ENCODE measurements at places on chromosomes 5 and 9.
A peak's percentile ranks its signal among the peaks of the same experiment; 100 is the strongest.

DNA sequence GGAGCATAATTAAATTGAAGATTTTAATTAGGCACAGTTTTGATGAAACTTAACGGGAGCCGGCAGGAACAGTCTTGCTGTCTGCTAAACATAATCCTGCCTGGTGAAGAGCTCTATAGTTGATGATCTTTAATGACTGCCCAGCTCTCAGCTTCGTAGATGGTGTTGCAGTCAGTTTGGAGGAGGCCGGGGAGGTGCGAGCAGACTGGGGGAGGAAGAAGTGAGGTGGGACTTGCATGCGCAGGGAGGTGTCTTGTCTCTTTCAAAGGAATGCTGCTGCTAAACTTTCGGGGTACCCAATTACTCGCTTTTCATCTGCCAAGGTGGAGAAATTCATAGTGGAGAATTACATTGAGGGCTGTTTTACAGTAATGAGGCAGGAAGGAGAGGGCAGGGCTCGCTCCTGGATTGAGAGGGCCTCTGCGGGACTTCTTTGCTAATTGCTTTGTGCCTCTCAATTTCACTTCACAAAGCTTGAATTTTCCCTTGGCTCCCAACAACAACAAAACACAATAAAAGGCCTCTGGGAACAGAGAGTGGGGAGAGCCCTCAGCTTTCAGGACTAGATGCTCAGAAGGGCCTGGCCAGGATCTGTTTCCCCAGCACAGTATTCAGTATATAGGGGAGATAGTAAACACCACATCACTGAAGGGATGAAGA is 257.9 kb upstream of the ADRA1B start:
- no peaks in the 10 kb centered on the region for H3K36me3 ChIP-seq
- no peak overlapping the region for H3K4me3 ChIP-seq
- no peak for DNase-seq

GRCh38 chr5:76473661-76474060 is 70.6 kb downstream of the IQGAP2 start:
- peaks cover 83% of the 10 kb centered on the region for H3K4me1 ChIP-seq
- no peaks in the 10 kb centered on the region for H3K36me3 ChIP-seq
- H3K27ac ChIP-seq, result peak overlapping the region; percentile 77
- no peak for DNase-seq

DNA sequence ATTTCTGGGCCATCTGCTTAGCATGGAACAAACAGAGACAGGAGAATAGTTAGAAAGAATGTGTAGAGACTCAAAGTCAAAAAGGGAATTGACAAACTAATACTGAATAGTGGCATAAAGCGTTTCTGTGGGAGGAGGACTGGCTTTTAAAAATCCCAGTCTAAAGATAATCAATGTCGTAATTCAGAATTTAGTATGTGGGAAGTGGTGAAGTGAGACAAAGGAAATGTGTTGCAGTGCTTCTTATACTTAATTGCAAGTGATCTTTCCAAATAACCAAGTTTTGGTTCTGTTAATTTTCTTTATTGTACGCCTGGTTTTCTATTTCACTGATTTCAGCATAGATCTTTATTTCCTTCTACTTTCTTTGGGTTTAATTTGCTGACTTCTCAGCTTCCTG is 133.2 kb downstream of the ENTREP1 start:
- no peaks in the 10 kb centered on the region for H3K27me3 ChIP-seq
- no peak overlapping the region for H3K27ac ChIP-seq
- H3K4me3 ChIP-seq, result no peak overlapping the region
- DNase-seq, result no peak
- no peaks in the 10 kb centered on the region for H3K36me3 ChIP-seq

DNA sequence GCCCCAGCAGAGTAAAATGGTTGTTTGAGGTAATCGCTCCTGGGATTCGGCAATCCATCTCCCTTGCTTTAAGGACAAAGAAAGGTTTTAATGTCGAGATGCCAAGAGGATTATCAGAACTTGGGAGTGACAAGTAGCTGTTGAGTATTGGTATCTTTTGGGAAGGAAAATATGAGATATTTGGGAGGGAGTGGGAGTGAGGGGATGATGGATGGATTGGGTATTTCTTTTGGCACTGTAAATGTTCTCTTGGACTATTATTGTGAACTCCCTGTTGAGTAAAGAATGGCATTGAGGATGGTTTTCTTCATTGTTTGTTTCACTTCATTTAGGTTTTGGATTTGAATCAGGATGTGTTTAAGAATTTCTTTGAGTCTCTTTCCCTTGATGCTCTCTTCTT is 86.1 kb downstream of the PIP5K1B start:
- H3K4me3 ChIP-seq, result no peak overlapping the region
- DNase-seq, result no peak
- H3K4me1 ChIP-seq, result no peaks in the 10 kb centered on the region

GRCh38 chr5:14267991-14268708 is 125.0 kb downstream of the TRIO start:
- no peak overlapping the region for H3K27ac ChIP-seq
- H3K27me3 ChIP-seq, result no peaks in the 10 kb centered on the region
- peaks cover 80% of the 10 kb centered on the region for H3K4me1 ChIP-seq

GRCh38 chr5:52725065-52725746 is 62.5 kb upstream of the ITGA1 start:
- H3K27ac ChIP-seq, result no peak overlapping the region
- H3K4me3 ChIP-seq, result no peak overlapping the region
- H3K27me3 ChIP-seq, result no peaks in the 10 kb centered on the region
- peaks cover 36% of the 10 kb centered on the region for H3K4me1 ChIP-seq
- peak; percentile 20 for DNase-seq

GRCh38 chr9:132161743-132162184 is at the start of gene NTNG2:
Gene NTNG2, plus strand, starts transcription at chr9:132162058. Its CDS starts 4,774 bp downstream, at chr9:132166832.
- H3K27me3 ChIP-seq, result peaks cover 11% of the 10 kb centered on the region
- no peak within 1 kb of the TSS for H3K27ac ChIP-seq
- H3K4me1 ChIP-seq, result peaks cover 7% of the 10 kb centered on the region

GRCh38 chr9:107805201-107805600 is 315.6 kb upstream of the KLF4 start:
- H3K27me3 ChIP-seq, result no peaks in the 10 kb centered on the region
- no peak overlapping the region for H3K4me3 ChIP-seq
- no peaks in the 10 kb centered on the region for H3K36me3 ChIP-seq
- H3K4me1 ChIP-seq, result no peaks in the 10 kb centered on the region

- H3K27ac ChIP-seq, result no peak overlapping the region
- H3K36me3 ChIP-seq, result no peaks in the 10 kb centered on the region
- H3K4me3 ChIP-seq, result no peak overlapping the region
- H3K4me1 ChIP-seq, result no peaks in the 10 kb centered on the region
- H3K27me3 ChIP-seq, result no peaks in the 10 kb centered on the region
Measured at GRCh38 chr5:93649234-93649900, 66.3 kb downstream of the NR2F1 start.

- H3K4me3 ChIP-seq, result no peak overlapping the region
- no peak overlapping the region for H3K27ac ChIP-seq
- no peaks in the 10 kb centered on the region for H3K4me1 ChIP-seq
- no peak for DNase-seq
Measured at GRCh38 chr5:125219710-125220109, 473.3 kb upstream of the ZNF608 start.

- no peaks in the 10 kb centered on the region for H3K4me1 ChIP-seq
- no peaks in the 10 kb centered on the region for H3K36me3 ChIP-seq
- no peak overlapping the region for H3K27ac ChIP-seq
- no peak overlapping the region for H3K4me3 ChIP-seq
- H3K27me3 ChIP-seq, result no peaks in the 10 kb centered on the region
Measured at GRCh38 chr5:129243039-129243438, 148.5 kb downstream of the ISOC1 start.

DNA sequence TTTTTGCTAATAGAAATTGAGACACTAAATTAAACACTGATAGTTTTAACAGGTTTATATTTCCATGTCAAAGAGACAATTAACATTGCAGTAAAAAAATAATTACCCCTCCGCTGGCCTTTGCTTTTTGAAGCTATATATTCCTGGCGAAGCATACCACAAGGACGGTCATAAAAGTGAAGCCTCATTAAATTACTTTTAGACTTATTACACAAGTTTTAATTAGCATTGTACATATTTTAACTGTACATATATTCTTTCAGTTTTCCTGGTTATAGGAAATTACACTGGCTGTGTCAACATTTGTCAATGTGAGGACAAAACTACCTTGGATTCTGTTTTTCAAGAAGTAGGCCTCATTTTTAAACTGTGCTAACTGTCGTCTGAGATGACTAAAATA is 1.2 kb downstream of the CDKN2A start:
- H3K36me3 ChIP-seq, result no peaks in the 10 kb centered on the region
- H3K4me3 ChIP-seq, result no peak overlapping the region
- DNase-seq, result no peak
- H3K4me1 ChIP-seq, result peaks cover 9% of the 10 kb centered on the region

- no peak for DNase-seq
- no peak overlapping the region for H3K4me3 ChIP-seq
- H3K36me3 ChIP-seq, result no peaks in the 10 kb centered on the region
- no peaks in the 10 kb centered on the region for H3K27me3 ChIP-seq
- no peaks in the 10 kb centered on the region for H3K4me1 ChIP-seq
- no peak overlapping the region for H3K27ac ChIP-seq
Measured at GRCh38 chr5:174364676-174365075, 319.2 kb downstream of the NSG2 start.

- H3K4me1 ChIP-seq, result no peaks in the 10 kb centered on the region
- no peak overlapping the region for H3K4me3 ChIP-seq
- no peak for DNase-seq
Measured at GRCh38 chr9:136160381-136160841, 41.7 kb upstream of the TMEM250 start.

DNA sequence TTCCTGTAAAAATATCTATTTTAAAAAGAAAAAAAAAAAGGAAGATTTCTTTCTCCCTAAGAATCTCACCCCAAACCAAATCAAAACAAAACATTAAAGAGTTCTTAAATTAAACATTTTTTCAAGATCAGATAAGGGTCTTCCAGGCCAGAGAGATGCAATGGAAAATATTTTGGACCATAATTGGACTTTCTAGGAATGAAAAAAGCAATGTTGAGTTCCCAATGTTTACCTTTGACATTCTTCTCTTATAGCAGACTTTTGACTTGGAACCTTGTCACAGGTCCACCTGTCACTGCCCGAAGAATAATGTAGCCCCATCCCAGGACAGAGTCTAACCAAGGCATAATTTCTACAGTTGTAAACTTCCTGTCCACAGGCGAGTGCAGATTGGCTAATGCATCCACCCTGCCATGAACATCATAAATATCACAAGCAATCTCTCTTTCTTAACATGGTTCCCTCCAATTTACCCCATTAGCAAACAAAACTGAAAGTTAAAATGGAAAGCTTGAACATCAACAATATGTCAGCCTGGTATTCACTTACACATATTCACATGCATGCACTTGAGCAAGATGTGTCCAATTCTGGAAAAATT is 121.7 kb upstream of the ZNF366 start:
- no peak for DNase-seq
- H3K4me3 ChIP-seq, result no peak overlapping the region
- H3K36me3 ChIP-seq, result no peaks in the 10 kb centered on the region
- H3K27me3 ChIP-seq, result peaks cover 3% of the 10 kb centered on the region

DNA sequence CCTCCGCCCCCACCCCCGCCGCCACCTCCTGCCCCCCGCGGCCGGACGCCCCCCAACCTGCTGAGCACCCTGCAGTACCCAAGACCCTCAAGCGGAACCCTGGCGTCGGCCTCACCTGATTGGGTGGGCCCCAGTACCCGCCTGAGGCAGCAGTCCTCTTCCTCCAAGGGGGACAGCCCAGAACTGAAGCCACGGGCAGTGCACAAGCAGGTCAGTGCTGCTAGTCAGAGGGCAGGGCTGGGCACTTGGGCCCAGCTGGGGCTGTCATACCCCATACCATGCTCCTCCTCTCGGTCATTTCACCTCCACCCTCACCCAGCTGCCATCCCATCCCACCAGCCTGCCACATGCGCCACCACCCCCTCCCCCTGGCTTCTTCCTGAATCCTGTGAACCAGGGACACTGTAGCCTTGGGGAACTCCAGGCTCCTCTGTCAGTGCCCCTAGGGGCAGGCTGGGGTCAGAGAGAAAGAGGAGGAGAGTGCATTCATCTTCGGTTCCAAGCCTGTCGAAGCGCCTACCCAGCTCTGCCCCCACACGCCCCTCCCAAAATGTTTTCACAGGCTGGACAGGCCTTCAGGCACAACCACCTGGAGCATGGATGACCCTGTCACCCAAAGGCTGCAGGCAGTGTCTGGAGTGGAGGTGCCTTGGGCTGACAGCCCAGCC is 122.0 kb downstream of the DAB2IP start:
- H3K36me3 ChIP-seq, result peaks cover 41% of the 10 kb centered on the region
- no peak for DNase-seq
- H3K27ac ChIP-seq, result no peak overlapping the region
- H3K27me3 ChIP-seq, result no peaks in the 10 kb centered on the region

DNA sequence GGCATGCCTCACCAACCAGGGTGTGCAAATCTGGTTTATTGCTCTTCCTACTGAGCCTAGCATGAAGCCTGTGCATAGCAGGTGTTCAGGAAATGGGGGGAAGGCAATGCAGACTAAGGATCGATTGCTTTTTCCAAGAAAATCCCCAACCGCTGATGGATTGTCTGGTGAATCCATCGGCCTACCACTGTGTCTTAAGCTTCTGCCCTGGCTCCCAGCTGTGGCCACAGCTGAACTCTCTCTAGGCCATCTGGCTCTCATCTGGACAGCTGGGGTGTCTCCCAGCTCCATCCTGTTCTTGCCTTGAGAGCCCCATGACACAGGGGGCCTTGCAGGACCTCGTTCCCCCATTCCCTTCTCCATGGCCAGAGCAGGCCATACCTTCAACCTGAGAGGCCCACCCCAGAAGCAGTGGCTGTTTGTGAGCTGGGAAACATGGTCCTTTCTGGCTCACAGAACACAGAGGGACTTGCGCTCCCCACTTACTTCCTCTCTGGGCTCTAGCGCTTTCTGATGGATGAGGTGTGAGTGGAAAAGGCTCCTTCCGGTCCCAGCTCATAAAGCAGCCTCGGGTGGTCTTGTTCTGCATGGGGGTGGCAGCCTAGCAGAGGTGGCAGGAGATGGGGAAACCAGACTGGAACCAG is 41.8 kb downstream of the COL27A1 start:
- H3K4me3 ChIP-seq, result no peak overlapping the region
- H3K27ac ChIP-seq, result no peak overlapping the region
- H3K27me3 ChIP-seq, result no peaks in the 10 kb centered on the region
- peaks cover 68% of the 10 kb centered on the region for H3K36me3 ChIP-seq
- no peaks in the 10 kb centered on the region for H3K4me1 ChIP-seq

- H3K36me3 ChIP-seq, result no peaks in the 10 kb centered on the region
- no peak overlapping the region for H3K4me3 ChIP-seq
- no peaks in the 10 kb centered on the region for H3K27me3 ChIP-seq
Measured at GRCh38 chr5:111383288-111383970, 128.9 kb downstream of the STARD4 start.

DNA sequence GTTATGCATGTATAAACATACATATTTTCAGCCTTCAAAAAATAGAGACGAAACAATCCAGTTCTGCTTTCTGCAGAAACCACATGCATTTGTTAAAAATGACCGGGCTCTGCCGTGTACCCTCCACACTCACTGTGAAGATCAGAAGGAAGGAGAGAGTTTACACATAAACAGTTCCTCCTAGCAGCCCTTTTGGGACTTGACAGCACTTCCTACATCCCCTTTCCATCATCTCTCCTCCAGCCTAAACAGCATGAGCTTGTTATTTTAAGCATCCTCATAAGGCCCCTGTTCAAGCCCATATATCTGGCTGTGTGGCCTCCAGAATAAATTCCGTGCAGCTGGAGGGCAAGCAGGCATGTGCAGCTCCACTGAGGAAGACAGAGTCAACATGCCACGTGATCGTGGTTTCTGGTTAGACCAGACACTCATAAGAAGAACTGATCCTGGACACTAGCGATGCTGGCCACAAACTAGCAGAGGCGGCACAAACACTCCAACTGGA is 42.2 kb downstream of the NIPAL4 start:
- no peaks in the 10 kb centered on the region for H3K36me3 ChIP-seq
- H3K4me1 ChIP-seq, result no peaks in the 10 kb centered on the region
- no peaks in the 10 kb centered on the region for H3K27me3 ChIP-seq

GRCh38 chr5:160169326-160169725 is 50.1 kb upstream of the PWWP2A start:
- H3K27me3 ChIP-seq, result no peaks in the 10 kb centered on the region
- no peak overlapping the region for H3K27ac ChIP-seq
- no peak overlapping the region for H3K4me3 ChIP-seq
- DNase-seq, result no peak

Measured in HepG2 (cell line).